Activated T-cell treated with anti-CD3 and anti-CD28 coated beads for 48 hours (primary cell): ENCODE measurements at places on chromosomes 3 and 15.

DNA sequence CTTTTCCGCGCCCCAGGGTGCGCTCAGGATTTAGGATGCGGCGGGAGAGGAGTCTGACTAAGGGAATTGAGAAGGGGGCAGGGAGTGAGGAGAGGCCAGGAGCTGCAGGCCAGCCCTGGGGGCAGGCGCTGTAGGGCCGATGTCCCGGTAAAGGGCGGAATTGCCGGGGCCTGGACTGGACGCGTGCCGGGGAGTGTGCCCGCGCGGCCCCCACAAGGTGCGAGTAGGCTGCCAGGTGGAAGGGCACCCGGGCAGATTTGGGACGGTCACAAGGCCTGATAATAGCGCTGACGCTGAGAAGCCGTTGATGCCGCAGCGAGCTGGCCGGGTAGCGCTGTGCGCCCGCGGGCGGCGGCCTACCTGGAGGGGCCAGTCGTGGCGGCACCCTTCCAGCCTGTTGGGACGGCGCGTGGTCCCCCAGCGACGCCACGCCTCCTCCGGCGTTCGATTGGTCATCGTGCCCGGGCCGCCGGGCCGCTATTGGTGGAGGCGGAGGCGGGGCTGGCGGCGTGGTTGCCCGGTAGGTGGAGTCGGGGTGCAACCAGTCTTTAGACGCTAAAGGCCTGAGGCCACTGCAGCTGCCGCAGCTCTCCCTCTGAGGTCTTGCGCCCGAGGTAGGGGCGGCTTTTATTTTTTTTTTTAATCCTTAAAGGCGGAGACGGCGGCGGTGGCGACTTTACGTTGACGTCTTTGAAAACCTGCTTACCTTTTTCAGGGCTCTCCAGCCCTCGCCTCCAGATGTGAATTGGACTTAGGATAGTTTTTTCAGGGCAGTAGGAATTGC, 903 bp downstream of the SLC25A38 start:
- DNase-seq, result peak; percentile 97

DNA sequence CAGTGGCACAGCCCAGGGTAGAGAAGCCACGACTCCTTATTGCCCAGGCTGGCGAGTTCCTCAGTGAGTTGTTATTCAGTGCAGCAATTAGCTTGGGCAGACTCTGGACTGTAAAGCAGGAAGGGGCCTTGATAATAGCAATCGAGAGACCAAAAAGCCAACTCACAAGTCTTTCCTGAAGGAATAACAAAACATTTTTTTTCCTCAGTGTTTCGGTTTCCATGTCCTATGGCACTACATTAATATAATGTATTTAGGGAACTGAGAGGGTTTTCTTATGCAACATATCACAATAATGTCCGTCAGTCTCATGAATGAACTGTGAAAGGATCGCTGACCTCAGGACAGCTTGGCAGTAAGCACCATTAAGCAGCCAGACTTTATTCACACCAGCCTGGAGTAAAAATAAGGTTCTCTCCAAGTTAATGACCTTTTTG, 248.9 kb upstream of the TBL1XR1 start:
- no peak for DNase-seq

- no peak for DNase-seq
Measured at GRCh38 chr3:15726043-15726442, 71.7 kb downstream of the ANKRD28 start.

DNA sequence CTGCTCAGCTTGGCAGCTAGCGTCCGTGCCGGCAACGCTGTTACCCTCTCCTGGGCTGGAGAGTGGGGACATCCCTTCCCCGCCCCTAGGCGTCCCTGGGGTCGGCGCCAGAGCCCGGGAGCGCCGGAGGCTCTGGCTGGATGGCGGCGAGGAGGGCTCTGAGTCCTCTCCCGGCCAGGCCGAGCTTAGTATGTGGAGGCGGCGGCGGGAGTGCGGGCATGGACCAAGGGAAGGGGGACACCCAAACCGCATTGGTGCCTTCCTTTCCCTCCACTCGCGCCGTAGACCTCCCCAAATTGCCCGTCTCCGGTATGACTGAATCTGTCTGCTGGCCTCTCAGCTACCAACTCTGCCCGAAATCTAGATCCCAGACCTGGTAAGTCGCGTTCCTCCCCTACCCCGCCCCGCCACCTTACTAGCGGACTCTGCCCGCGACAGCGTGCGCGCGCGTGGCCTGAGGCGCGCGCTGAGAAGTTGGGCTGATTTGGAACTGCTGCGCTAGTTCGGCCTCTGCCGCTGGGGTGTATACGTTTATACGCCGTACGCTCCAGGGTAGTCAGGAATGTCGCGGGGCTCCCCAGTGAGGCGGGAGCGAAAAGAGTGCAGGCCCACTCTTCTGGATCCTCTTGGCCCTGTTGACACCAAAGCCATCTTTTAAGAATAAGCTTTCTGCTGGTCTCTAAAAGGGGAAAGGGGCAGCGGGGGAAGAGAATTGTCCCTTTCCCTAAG, 12.2 kb downstream of the ZIC1 start:
- DNase-seq, result no peak

DNA sequence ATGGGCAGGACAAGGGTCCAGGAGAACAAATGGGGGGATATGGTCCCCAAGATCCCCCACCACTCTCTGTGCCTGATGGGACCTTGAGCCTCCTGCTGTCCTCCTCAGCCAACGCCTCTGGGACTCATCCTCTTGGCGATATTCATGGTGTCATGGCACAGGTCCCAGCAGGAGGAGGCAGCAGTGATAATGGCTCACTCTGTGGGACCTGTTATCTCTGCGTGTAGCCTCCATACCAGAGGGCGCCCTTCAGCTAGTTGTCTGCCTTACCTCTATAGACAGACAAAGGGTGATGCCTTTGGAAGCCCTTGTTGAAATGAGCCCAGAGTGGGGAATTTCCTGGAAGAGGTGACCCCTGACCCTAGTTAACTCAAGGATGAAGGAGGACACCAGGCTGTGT, 7.4 kb downstream of the ZBTB47 start:
- no peak for DNase-seq

GRCh38 chr3:197343111-197343510, 44.7 kb upstream of the DLG1 start:
- no peak for DNase-seq

GRCh38 chr15:92665100-92665555, 9.6 kb upstream of the FAM174B start:
- no peak for DNase-seq

DNA sequence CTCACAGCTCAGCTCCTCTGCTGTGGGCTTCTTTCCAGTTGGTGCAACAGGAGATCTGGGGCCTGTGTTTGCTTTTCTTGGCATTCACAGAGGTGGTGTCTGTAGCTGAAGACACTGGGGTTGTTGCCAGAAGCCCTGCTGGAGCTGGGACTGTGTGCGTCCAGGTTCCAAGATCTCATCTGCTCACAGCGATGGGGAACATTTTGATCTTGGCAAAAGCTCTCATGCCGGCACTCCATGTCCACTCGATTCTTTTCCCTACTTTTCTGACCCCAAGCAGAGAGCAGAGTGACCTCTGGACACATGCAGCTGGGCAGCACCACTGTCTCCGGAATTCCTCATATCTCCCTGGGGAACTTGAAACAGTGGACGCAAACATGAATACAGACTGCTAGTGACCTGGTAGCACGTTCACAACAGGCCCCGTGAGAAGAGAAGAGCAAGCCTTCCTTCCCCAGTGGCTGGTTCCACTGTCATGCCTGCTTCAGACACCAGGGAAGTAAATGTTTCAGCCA, 36.1 kb upstream of the MECOM start:
- DNase-seq, result no peak

DNA sequence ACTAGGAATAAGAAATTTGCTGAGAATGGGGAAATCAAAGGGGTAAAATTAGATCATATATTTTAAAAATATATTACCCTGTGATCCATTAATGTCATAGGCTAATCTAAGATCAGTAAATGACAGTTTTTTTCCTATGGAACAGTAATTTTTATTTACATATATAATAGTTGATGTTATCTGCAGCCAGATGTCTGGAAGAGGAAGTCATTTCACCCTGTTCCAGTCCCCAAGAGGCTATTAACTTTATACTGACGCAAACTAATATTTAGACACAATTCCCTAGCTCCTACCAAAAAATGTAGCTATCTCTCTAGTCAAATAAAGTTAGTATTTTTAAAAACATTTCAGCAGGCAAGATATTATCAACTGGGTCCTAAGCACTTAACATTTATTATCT, 558.0 kb downstream of the MECOM start:
- DNase-seq, result no peak

- DNase-seq, result peak; percentile 54
Measured at GRCh38 chr3:160564949-160565441, 376 bp downstream of the KPNA4 start.

GRCh38 chr3:78101384-78101783, 1061.5 kb downstream of the ROBO2 start:
- DNase-seq, result no peak

GRCh38 chr15:67925182-67925581, 85.3 kb upstream of the RNU6-1 start:
- DNase-seq, result no peak

- DNase-seq, result no peak
Measured at GRCh38 chr15:92100301-92100700, 246.8 kb downstream of the SLCO3A1 start.

DNA sequence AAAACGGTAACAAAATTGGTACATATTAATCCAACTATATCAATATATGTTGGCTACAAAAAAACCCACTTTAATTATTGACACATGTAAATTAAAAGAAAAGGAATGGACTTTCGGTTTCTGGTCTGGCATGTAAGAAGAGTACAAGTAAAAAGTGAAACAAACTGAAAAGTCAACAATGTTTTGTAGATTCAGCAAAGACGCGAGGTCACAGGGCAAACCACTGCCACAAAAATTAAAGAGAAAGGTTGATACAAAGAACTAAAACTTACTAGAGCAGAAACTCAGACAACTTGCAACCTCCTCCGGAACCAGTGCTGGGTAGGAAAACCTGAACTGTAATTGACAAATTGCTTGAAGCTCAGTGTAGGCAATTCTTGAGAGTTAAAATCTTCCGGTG, 110.6 kb upstream of the ARPP21 start:
- DNase-seq, result no peak

DNA sequence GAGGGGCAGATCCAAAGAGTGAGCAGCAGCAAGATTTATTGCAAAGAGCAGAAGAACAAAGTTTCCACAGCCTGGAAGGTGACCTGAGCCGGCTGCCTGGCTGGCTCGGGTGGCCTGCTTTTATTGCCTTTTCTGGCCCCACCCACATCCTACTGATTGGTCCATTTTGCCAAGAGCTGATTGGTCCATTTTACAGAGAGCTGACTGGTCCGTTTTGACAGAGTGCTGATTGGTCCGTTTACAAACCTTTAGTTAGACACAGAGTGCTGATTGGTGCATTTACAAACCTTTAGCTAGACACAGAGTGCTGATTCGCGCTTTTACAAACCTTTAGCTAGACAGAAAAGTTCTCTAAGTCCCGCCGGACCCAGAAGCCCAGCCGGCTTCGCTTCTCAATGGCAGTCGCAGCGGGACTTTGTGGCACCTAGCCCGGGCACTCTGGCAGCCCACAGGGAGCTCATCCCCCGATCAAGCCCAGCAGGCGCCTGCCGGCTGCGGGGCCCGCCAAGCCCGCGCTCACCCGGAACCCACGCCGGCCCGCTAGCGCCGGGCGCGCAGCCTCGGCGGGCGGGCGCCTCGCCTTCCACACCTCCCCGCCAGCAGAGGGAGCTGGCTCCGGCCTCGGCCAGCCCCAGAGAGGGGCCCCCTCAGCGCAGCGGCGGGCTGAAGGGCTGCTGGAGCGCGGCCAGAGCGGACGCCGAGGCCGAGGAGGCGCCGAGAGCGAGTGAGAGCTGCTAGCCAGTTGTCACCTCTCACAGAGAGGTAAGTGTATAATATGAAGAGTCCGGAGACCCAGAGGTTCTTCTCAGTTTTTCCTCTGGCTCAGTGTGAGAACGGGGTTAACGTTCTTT, 339.2 kb downstream of the CHL1 start:
- DNase-seq, result no peak

DNA sequence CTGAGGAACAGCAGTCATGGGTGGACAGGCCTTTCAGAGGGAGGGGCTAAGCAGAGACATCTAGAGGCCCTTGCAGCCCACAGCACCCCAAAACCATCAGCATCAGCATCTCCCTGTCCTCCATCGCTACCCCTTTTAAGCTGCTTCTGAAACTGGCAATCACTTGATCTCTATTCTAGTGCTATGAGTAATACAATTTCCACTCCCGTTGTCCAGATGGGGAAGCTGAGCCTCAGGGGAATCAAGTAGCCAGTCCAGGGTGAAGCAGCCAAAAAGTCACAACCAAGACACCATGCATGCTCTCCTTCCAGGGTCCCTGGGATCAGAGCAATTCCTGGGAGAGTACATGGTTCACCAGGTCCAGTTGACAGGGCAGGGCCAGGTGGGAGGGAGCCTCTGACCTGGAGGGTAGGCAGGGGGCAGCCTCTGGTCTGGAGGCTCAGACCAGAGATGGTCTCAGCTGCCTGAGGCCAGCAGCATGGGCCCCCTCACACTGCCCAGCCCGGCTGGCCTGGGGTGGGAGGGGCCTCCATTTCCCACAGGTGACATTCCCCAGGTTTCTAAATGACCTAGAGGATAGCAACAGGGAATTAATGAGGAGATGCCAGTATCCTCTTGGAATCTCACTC, 30.0 kb downstream of the KLHL25 start:
- DNase-seq, result no peak

DNA sequence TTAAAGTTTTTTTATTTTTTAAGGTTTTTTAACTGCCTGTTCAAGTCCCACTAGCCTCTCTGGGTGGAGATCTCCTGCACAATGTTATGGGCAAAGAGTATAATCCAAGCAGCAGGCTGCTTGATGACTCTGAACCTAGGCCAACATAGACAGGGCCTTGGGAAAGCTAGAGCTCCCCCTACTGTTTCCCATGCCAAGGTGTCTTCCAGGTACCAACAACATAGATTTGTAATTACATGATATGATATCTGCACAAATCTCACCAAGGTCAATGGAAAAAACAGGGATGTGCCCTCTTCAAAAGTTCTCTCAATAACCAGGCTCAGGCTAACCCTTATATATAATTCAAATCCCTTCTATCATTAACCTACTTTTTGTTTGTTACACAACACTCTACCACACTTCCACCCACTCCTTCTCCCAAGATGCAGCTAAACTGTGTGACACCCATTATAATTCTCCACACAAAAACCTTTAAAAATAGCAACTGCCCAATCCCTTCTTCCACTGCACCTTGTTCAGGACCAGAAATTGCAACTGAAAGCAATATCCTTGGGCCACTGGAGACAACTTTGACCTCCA, 43.8 kb downstream of the RBM15B start:
- DNase-seq, result peak; percentile 17

DNA sequence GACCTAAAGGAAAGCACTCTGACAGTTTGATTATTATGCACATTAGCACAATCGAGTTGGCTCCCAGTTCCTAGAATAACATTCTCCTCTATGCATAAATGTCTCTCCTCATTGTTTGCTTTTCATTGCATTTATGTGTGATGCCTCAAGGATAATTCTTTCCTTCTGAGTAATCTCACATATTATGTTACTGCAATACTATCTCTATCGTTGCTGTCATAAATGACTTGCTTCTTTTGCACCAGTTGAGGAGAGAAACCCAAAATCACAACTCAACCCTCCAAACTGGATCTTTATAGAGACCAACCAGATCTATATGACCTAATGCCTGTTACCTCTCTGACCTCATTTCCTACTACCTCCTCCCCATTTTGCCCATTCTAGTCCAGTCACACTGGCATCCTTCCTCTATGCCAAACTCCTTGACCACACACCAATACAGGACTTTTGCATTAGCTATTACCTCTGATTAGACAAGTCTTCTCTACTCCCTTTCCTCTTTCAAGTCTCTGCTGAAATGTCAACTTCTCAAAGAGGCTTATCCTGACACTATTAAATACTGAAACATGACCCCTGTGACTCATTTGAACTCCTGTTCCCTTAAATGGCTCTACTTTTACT, 1026.0 kb downstream of the TUSC7 start:
- no peak for DNase-seq
